ENCODE measurements at places on chromosomes 5 and 9. TPM values are rescaled to one million over a fixed set of nuclear protein-coding genes. Genes with fewer than 3 reads are reported as not detected.

PCDHGC4 gene
- 0.54 TPM for total RNA-seq

ADRA1B gene
- 0.32 TPM for total RNA-seq

BARHL1 gene
- not detected for total RNA-seq

GRCh38 chr9:124045076-124045829 is 33.7 kb downstream of the LHX2 start:
- no peak overlapping the region for H3K27ac ChIP-seq
- peaks cover 10% of the 10 kb centered on the region for H3K4me1 ChIP-seq
- H3K4me3 ChIP-seq: peak overlapping the region; percentile 63
- H3K36me3 ChIP-seq: no peaks in the 10 kb centered on the region
- H3K27me3 ChIP-seq: peaks cover 37% of the 10 kb centered on the region

- H3K27me3 ChIP-seq: no peaks in the 10 kb centered on the region
- no peak overlapping the region for H3K4me3 ChIP-seq
- H3K27ac ChIP-seq: no peak overlapping the region
- DNase-seq: peak; percentile 77
- H3K36me3 ChIP-seq: peaks cover 5% of the 10 kb centered on the region
Observed at GRCh38 chr9:114339130-114339908, 9.7 kb downstream of the ORM2 start.

Measured in GM23248 (cell line).